Islet precursor cell (in vitro differentiated cells): ENCODE measurements at places on chromosomes 5 and 9.

DNA sequence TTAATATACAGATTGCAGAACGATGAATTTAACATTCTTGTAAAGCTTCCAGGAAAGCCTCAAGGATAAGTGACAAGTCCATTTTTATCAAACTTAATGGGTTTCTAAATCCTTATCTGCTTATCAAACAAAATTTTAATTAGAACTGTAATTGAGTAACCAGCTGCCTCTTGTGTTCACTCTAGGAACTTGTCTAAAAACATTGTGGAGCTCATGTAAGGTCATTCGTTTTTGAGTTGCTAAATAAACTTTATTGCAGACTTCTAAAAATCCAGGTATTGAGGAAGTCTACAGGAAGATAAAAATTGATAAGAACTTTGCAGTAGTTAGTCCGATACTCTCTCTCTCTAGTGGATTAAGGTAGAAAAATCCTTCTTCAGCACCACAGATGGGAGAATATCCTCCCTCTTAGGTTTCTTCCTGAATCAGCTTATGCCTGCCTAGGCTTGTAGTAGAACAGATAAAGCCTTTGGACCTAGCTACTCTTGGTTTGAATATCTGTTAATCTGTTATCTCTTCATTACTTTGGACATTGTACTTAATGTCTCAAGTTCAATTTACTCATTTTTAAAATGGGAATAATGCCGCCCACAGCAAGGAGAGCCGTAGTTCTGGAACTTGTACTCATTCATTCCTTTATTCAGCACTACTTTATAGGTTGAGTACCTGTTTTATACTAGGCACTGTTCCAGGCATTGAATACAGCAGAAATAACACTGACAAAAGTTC lies 60.0 kb upstream of the DHFR start:
- no peak for DNase-seq

- no peak for DNase-seq
Measured at GRCh38 chr5:110401881-110402280, 324.6 kb downstream of the TMEM232 start.

DNA sequence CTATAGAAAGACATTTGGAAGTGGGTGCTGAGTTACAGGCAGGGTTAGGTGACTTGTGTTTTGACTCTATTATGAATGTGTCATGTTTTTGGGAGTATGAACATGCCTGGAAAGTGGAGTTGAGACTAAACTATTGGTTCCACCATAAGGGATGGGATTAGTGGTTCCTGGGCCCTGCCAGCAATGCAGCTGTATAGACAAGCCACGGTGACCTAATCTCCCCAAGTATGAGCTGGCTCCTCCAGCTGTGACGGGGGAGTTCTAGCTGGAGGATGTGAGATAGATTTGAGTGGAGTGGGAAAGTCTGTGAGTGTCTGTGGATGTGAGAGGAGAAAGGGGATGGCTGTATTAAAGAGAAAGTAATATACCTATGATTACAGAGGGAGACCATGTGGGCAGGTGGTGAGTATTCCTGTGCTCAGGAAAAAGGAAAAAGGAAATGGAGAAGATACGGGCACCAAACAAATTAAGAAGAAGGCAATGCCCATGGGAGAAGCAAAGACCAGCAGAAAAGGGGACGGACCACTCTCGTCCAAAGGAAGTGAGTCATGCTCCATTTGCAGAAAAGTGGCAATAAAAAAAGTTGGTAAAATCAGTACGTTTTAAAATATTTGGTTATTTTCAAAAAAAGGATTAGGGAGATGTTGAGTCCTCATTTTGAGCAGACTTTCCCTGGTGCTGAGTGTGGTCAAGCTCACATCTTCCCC lies 48.3 kb upstream of the ICE1 start:
- DNase-seq, result no peak

- DNase-seq, result no peak
Measured at GRCh38 chr9:113388833-113389232, 12.0 kb upstream of the HDHD3 start.

DNA sequence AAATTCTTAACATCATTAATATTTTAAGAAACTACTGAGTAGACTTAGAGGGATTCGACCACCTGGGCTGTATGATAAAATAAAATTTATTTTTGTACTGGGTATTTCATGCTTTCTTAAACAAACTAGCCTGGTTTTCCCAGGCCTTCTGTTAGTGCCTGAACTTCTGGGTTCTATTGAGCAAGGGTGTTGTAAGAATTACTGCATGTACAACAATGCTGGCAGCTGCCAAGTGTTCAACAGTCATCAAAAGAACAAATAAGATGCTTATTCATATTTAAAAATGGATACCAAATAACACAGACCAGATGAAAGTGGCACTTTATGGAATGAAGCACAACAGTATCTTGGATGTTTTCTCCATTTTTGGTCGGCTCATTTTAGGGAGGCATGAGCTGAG lies 123.2 kb upstream of the FBXL7 start:
- no peak for DNase-seq

GRCh38 chr9:88015606-88016005 lies 41.3 kb upstream of the CDK20 start:
- DNase-seq, result no peak

GRCh38 chr5:53211799-53212198 lies 102.2 kb upstream of the MOCS2 start:
- DNase-seq, result no peak

- DNase-seq, result no peak
Measured at GRCh38 chr5:74631081-74631953, 9.2 kb downstream of the ENC1 start.

GRCh38 chr5:145449794-145450193 lies 385.3 kb downstream of the PRELID2 start:
- no peak for DNase-seq

GRCh38 chr9:108377881-108378280 lies 477.9 kb downstream of the ACTL7B start:
- no peak for DNase-seq

GRCh38 chr5:171606414-171607024 lies 179.1 kb upstream of the SMIM23 start:
- no peak for DNase-seq

- peak; percentile 95 for DNase-seq
Measured at GRCh38 chr5:124596595-124597421, 149.6 kb downstream of the ZNF608 start.

GRCh38 chr5:55502759-55503158 lies 32.0 kb downstream of the PLPP1 start:
- no peak for DNase-seq

GRCh38 chr9:33120620-33121019 lies 44.1 kb upstream of the SMU1 start:
- DNase-seq, result no peak

DNA sequence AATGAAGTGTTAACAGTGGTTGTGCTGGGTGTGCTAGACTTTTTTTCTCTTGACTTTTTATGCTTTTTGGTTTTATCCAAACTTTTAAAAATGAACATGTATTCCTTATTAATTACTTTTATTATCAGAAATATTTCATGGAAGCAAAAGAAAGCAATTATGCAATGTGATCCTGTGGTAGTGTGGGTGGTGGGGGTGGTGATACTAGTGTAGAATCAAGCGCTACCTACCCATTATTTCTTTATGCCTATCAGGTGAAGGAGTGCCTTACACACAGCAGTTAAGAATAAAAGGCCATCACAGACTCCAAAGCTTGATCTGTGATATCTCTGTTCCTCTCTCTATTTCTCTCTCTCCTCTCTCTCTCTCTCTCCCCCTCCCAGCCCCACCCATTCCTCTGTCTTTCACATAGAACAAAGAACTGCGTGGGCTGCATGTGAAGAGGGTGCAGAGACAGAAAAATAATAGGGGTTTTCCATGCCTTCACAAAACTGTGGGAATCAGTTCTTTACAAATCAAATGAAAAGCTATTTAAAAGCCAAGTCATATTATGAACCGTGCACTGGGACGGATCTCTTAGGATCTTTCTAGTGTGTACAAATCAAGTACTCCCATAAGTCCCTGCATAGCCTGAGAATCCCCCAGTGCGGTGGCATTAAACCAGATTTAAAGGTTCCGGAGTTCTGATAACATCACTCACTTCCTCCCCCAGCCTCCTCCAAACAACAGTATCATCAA lies 351.2 kb downstream of the RAB3C start:
- DNase-seq, result no peak

GRCh38 chr5:137891849-137892248 lies 2.6 kb downstream of the PKD2L2 start:
- DNase-seq, result no peak

GRCh38 chr9:108612513-108612912 lies 243.3 kb downstream of the ACTL7B start:
- DNase-seq, result no peak

DNA sequence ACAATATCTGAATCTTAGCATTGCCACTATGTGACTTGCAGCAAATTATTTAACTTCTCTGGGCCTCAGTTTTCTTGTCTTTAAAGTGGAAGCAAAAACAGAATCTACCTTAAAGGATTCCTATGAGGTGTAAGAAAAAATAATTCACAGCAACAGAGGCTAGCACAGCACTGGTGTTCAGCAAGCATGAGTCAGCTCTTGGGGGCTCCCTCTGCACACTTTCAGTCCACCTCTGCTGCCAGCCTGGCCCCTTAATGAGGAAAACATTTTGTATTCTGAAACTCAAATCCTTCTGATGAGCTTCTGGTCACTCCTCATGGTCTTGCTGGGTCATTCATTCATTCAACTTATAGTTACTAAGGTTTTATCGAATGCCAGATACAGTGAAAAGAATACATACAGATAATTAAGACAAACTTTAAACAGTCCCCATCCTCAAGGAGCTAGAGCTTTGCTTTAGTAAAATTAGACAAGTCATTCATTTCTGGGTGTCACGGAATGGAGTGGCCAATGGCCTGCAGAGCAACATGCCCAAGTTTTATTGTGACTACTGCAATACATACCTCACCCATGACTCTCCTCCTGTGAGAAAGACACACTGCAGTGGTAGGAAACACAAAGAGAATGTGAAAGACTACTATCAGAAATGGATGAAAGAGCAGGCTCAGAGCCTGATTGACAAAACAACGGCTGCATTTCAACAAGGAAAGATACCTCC lies 26.8 kb upstream of the IQGAP2 start:
- no peak for DNase-seq

- no peak for DNase-seq
Measured at GRCh38 chr9:136981588-136982231, 1.1 kb upstream of the LCNL1 start.
